ENCODE measurements at places on chromosomes 4 and X. TPM values are rescaled to one million over a fixed set of nuclear protein-coding genes. Genes with fewer than 3 reads are reported as not detected.

Gene ADRA2C
- not detected for total RNA-seq

Gene GAGE12F
- not detected for total RNA-seq

Gene TGIF2LX
- not detected for total RNA-seq

Gene SAGE1
- not detected for total RNA-seq

Gene GPR50
- total RNA-seq: not detected

Gene USP17L17
- total RNA-seq: not detected
